ENCODE measurements at places on chromosomes 12 and 14.

DNA sequence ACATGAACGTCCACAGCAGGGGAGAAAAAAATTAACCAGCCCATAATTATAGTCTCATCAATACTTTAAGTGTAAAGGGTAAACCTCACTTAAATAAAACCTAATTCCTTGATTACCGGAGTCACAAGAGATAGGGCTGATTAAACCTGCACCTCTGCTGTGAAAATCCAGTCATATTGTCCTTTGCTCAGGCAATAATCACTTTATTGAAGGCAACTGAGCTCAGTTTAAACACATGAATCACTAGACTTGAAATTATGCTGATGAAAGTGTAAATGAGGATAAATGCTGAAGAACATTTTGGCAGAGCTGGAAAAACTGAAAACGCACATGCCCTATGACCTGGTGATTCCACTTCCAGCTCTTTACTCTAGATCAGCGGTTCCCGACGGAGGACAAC, 6.7 kb upstream of the HRK start:
- no peak for DNase-seq

- no peak for DNase-seq
These were observed 13.9 kb upstream of the EGLN3 start for GRCh38 chr14:33964599-33965317.

GRCh38 chr12:116620124-116620491, 60.9 kb downstream of the MAP1LC3B2 start:
- DNase-seq = no peak

GRCh38 chr12:13023811-13024530, 20.2 kb upstream of the FAM234B start:
- no peak for DNase-seq

- DNase-seq = no peak
These were observed 37.7 kb upstream of the RMST start for GRCh38 chr12:97424911-97425310.

DNA sequence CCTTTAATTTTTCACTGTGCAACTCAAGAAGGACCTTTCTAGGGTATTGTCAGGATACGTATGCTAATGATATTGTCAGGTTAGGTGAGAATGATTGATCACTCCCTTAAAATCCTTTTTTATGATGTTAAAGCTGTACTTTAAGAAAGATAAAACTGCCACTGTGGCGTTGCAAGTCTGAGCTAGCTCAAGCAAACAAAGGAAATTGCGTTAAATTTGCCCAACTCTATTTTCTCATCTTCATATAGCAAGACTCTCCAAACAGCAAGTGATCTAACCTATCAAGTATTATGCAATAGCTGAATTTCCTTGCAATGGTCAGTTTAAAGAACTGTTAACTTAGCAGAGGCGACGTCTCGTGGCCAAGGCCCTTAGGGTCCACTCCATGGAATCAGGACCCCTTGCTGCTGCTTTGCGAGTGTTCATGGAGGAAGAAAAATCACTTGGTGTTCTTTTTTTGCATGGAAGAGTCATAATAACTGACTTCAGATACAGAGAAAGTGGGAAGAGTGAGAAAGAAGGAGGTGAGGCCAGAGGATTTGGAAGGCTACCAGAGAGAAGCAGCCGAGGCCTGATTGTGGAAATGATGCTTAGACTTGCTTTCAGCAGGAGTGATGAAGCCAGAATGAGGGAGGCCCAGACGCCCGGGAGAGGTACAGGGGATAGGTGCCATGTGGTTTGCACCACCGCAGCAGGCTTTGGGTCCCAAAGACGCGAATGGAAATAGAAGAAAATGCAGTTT, 2.5 kb downstream of the TRAF3 start:
- DNase-seq = no peak

DNA sequence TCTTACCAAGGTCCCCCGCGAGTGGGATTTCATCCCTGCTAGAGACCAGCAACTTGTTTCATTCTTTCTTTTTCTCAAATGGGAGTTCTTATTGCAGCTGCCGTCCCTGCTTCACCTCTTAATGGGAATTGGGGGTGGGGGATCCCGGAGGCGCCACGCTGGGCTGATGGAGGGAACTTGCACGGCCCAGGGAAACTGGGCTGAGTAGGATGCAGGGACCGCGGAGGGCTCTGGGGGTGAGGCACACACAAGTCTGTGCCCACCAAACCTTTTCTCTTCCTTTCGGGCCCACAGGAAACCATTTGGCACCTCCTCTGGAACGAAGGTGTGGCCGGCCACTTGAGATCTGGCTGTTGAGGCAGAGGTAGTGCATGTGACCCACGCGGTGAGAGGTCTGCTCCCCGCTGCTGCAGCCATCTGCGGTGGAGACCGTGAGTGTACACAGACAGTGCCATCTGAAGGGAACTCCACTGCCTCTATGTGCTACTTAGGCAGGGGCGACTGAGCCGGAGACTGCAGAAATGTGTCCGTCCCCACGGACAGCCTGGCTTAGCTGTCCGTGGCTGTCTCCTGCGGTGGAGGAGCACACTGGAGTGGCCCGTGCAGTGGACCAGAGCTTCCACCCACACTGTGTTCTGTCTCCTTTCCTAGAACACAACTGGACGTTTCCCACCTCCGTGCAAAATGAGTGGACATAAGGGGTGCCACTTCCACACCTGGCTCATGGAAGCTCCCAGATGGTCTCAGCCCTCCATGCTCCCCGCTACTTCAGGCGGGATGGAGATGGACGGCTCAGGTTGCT, 42.1 kb upstream of the TESC start:
- no peak for DNase-seq

DNA sequence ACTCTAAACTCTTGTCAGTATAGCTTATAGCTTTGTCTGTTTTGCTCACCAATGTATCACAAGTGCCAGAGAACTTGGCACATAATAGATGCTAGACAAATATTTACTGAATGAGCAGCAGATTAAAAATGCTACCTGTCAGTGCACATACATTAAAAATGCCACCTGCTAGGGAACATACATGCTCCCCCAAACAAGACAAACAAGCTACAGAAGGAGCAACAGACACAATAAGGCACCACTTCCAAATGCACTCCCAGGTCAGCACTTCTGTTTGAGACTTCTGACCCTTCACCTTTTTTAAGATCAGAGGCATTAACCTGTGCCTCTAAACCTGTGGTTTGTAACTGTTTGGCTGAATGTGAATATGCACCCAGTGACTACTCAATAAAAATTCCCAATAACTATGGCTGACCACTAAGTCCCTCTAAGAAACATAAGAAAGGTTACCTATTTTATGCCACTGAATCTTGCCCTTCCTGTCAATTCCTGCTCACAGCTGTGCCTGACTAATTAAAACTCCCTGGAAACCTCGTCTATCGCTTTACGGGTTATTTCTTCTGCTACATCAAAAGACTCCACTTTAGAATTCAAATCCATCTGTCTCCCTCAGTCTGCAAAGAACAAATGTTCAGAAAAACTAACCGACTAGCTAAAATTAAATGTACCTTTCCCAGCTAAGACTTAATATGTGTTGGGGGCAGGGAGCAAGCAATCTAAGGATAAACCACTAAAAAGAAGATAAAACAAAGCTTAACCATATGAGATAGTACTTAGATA, 41.0 kb downstream of the HECTD4 start:
- DNase-seq = no peak

DNA sequence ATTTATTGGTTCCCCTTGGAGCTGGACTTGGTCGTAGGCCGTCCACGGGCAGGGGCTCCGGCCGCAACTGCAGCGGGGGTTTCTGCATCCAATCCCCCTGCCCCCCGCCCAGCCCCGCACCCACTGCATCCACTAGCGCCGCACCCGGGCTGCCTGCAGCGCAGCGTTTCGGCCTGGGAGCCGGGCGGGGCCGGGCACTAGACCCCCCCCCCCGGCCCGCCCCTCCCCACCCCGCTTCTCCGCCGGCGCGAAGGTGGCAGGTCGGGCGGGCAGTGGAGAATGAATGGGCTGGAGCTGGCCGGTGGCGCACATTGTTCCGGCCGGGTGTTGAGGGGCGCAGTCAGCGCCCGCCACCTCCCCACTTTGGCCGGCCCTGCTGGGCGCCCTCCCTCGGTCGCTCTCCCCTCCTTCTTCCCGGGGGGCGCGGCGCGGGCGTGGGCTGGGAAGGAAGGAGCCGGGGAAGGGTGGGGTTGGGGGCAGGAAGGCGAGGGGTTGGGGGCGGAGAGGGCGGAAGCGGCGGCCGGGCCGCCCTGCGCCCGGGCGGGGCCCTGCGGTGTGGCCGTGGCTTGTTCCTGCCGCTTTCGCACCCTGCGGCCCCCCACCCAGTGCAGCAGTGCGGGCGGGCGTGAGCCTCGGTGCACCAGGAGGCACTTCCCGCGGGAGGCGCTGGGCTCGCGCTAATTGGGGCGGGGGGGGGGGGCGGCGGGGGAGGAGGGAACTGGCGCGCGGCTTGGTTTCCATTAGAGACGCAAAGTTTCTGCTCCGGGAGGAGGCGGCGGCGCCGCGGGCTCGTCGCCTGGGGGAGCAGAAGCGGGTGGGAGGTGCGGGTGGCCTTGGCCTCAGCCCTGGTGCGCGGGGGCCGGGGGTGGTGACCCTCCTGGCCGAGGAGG, 841 bp downstream of the CALM1 start:
- DNase-seq = peak; percentile 84

DNA sequence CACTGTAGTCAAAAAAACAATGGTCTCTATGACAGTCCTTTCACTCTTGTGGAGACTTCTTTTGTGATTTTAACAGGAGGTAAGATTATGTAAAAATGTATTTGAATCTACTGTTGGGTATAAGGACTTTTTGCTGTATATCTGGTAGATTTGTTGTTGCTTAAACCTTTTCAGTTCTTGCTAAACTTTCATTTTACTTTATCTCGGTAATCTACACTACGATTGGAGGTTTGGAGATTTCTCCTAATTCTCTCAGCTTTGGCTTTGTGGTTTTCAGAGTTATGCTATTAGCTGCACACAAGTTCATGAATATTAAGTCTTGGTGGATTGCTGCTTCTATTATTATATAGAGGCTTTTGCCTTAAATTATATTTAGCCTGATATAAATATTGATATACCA, 116.6 kb upstream of the HIF1A start:
- DNase-seq = no peak

GRCh38 chr14:89654998-89655397, 238.0 kb upstream of the FOXN3 start:
- DNase-seq = no peak

- no peak for DNase-seq
These were observed 601.8 kb upstream of the ATXN7L3B start for GRCh38 chr12:73935817-73936216.

DNA sequence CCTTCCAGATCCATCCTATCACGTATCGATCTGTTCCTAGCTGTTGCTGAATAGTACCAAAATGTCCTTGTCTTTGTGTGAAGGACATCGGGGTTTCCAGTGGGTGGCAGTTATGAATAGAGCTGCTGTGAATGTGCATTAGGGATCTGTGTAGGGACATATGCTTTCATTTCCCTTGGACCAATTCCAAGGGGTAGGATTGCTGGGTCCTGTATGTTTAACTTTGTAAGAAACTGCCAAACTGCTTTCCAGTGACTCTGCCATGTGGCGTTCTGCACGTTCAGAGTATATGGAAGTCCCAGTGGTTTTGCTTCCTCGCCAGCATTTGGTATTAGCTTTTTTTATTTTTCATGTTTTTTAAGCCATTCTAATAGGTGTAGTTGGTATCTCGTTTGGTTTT, 28.6 kb downstream of the PACS2 start:
- DNase-seq = no peak

DNA sequence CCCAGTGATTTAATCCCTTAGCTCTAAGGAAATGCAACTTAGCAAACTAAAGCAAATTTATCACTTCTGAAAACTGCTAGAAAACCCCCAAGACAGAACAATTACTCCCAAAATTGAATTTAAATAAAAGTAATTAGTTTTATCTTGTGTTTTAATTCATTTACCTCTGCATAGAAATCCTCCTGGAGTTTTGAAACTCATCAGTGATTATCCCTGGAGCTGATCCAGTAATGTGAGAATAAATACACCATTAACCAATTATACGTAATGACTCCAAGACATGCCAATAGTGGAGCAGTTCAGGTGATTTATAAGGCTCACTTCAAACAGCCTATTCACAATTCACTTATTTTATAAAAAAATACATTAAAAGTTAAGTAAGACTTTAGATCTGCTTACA, 855.3 kb upstream of the FLRT2 start:
- no peak for DNase-seq

DNA sequence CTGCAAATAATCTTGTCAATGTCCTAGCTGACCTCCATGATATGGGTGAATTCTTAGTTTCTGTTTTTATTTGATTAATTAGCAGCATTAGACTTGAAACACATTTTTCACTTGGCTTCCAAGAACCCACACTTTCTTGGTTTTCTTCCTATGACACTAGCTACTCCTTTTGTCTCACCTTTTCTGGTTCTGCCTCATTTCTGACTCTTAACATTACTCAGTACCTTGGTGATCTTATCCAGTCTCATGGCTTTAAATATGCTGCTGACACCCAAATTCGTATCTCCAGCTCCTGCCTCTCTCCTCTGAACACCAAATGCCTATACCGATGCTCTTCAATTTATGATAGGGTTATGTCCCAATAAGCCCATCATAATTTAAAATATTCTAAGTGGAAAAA, 32.0 kb upstream of the SSTR1 start:
- DNase-seq = no peak

DNA sequence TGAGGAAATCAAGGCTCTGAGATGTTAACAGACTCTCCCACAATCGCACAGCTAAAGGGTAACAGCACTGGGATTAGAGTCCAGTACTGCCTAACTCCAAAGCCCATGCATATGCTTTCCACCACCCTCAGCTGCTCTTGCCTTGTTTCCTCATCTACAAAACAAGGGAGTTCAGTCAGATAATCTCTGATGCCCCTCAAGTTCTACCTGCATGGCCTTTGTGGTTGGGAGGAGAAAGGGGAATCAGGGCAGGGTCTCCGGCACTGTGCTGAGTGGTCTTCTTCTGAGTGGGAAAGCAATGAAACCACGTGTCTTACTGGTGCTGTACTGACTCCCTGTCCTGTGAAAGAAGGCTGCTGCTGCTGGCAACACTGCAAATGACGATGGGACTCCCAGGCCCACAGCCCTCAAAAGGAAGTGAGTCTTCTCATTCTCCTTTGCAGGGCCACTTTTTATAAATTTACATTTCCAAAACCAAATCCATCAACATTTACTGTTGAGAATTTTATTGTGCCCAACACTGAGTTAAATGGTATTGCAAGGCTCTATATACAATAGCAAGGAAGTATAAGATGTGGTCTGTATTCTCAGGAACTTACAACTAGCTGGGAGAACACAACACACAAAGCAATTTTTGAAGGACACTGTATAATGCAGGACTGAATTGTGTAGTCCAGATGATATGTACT, 19.7 kb upstream of the DUSP16 start:
- no peak for DNase-seq

DNA sequence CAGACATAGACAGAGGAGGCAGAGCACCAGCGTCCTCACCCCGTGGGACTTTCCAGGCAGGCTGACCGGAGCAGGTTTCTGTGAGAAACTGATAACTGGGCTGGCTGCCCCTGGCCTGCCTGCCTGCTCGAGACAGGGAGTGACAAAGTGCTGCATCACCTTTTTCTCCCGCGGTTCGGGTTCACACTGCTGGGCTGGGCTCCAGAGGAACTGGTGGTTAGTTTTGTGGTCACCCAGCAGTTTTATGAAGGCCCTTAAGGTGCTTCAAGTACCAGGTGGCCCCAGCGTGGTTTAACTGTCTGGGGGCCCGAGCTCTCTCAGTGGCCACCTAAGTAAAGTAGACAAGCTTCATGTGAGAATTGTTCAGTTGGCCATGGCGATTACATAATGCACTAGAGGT, 1073.6 kb downstream of the BCL11B start:
- DNase-seq = no peak

Data from GM13977 (cell line).